ENCODE measurements at places on chromosomes 7 and 10.

GRCh38 chr7:154844955-154845354, 158.0 kb downstream of the PAXIP1 start:
- DNase-seq: no peak

- DNase-seq: no peak
Measured at GRCh38 chr7:15174485-15174884, 271.9 kb upstream of the DGKB start.

DNA sequence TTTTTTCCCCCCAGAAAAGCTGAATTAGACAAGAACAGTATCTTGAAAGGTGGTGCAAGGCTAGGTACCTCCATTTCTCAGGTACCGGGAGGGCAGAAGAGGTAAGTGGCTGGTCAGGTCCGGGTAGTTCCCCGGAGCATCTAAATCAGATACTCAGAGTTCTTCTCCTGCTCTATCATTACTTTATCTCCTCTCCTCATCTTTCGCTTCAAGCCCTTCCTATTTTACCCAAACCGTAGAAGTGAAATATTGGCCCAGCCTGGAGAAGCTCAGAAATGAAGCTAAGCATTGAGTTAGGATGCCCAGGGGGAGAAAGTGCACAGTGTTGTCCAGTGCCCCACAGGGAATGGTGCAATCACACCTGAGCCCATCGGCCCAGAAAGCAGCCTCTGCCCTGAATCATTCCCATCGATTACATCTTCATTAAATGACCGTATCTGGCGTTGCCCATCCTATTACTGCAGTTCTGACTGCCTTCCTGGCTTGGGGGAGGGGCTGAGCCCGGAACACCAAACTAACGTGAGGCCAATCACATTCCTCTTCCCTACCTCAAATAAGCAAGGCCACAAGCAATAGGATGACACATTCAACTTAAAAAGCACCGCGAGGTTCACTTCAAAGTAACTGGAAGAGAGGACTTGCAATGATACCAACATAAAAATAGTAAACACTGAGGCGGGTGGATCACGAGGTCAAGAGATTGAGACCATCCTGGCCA, 116.5 kb downstream of the PRPF18 start:
- DNase-seq: no peak

- DNase-seq: no peak
Measured at GRCh38 chr10:86648704-86649427, 5.5 kb upstream of the OPN4 start.

DNA sequence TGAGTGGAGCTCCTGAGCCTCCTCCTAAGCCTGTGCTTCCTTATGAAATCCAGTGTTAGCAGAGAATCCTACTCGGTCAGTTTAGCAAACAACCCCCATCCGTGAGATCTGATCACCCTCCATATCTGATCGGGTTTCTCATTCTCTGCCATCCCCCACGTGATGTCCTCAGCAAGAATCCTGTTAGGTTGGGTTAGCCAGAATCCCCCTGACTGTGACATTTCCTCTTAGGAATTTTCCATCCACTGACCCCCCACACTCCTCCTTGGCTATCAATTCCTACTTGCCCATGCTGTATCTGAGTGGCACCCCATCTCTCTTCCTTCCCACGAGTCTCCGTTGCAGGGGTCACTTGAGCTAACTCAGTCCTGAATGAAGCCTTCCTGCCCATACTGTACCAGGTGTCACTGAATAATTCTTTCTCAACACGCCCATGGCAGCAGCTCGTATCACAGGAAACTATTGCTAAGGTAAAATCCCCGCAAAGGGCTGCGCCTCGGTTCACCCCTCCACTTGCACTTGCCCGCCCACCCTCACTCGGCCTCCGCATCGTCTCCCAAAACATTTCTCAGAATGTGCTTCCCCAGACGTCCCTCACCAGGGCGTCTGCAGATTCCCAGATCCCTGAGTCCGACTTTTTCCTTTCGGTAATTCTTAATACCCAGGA, 44.1 kb downstream of the MYOF start:
- no peak for DNase-seq

DNA sequence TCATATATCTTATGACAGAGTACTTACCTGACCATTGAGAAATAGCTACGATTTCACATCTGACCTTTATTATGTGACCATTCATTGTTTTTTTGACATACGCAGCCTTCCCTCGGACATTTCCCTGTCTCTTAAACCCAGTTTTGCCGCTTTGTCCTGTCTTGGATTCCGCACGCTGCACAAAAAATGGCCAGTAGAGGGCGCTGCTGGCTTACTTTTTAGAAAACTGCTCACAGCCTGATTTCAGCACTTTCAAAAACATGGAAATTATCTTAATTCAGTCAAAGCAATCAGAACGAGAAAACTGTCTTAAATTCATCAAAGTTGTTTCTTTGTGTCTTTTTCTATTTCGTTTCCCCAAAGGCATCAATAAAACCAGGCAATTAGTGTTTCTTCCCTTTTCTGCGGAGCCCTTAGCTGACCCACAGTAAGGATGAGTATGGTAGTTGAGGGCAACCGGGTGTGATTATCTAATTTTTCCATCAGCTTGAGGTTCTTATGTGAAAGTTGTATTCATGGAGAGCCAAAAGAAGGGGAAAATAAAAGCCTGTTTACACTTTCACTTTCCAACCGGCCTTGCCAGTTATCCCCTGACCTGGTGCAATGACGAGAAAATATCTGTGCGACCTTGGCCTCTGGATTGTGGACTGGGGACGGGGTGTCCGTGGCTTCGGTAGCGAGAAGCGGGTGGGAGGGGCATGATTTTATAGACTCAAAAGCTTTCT, 144.4 kb downstream of the DYNC1I1 start:
- DNase-seq: peak; percentile 66

- peak; percentile 78 for DNase-seq
Measured at GRCh38 chr10:100986952-100987684, at the start of the genes MRPL43 and TWNK. MRPL43 (minus strand) TSS chr10:100987497; CDS start chr10:100987443, 54 bp downstream. TWNK (plus strand) TSS chr10:100987543; CDS start chr10:100988211, 668 bp downstream.

DNA sequence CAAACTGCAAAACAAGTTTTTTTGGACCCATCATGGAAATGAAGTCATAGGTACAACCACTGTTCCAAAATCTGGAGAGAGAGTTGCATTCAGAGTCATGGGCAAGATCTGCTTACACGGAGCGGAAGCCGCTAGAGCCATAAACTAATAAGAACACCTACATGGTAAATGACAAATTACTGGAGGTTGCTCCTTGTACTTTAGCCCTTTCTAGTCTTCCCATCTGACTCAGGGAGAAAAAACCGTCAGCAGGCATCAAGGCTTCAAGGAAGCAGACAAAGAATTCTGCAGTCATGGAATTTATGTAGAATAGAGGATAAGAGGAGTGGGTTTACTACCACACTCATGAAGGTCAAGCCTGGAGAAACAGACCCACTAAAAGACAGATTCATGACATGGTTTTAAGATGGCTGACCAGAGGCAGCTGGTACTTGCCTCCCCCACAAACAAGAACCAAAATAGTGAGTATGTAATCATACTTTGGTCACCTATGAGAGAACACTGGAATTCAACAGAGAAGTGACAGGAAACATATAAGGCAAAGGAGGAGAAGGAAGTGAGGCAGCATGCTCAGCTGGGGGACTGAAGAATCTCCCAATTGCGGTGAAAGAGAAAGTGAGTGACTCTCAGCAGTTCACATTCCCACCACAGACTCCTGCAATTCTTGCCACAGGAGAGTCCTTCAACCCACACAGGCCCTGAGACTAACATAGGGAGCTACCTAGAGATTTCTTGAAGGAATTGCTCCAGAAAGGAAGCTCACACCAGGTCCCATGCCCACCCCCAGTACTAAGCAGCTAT, 42.4 kb upstream of the ASAH2 start:
- DNase-seq: no peak

GRCh38 chr10:71523756-71524155, 127.0 kb downstream of the CDH23 start:
- DNase-seq: no peak

GRCh38 chr7:80134536-80135308, at the start of gene GNAI1:
GNAI1 (plus strand) TSS chr7:80134831; CDS start chr7:80135161, 330 bp downstream.
- DNase-seq: no peak

DNA sequence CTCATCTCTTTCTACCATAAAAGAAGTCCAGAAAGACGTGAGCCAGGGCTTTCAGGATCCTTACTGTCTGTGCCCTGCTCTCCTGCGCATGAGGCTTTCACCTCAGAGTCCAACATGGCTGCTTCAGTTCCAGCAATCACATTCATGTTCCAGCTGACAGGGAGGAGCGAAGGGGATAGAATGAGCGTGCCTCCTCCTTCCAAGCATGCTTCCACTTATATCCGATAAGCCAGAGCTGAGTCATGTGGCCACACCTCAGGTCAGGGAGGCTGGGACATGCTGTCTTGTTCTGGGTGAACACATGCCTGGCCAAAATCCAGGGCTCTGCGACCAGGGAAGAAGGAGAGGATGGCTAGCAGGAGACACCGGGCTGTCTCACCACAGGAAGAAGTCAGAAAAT, 248.2 kb downstream of the SKAP2 start:
- no peak for DNase-seq

DNA sequence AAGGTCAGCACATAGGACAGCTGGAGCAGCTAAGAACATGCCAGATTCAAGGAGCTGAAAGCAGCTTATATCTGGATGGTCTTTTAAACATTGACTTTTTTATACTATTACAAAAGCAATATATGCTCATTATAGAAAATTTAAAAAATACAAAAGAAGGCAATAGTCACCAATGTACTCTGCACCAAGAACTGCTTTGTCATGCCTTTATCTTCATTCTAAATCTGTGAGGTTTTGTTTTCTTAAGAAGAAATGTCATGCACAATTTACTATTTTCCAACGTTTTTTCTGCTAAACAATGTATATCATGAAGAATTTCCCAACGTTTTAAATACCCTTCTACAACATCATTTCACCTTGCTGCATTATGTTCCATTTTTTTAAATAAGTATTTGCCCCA, 2.8 kb downstream of the LIPM start:
- DNase-seq: no peak

- DNase-seq: no peak
Measured at GRCh38 chr7:31114593-31115343, 62.7 kb downstream of the ADCYAP1R1 start.

GRCh38 chr7:90582164-90582563, 14.0 kb upstream of the CDK14 start:
- DNase-seq: no peak

- DNase-seq: no peak
Measured at GRCh38 chr10:119860866-119861607, 11.6 kb downstream of the MCMBP start.

DNA sequence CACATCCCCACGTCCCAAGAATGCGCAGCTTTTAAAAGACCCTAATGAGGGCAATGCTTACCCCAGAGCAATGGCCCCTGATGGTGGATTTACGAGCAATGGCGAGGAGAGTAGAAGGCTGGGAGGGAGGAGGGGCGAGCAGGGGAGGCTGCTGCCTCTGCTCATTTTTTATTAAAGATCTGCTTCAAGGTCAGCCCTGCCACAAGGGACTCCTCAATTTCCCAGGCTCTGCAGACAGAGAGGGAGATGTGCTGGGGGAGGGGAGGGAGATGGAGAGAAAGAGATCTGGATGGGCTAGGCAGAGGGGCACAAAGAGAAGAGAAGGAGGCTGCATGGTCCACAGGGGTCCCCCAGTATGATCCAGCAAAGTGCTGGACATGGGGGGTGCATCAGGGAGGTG, 7.8 kb upstream of the SRRM3 start:
- no peak for DNase-seq

GRCh38 chr10:73950155-73950948, 39.4 kb downstream of the PLAU start:
- no peak for DNase-seq

GRCh38 chr7:115869190-115869589, 161.4 kb downstream of the TFEC start:
- DNase-seq: no peak

All from stimulated activated CD4-positive, alpha-beta T cell treated with anti-CD3 and anti-CD28 coated beads, Interleukin-1b, Interleukin-23, amount 100 ng/mL, for 24 hours (primary cell).